ENCODE measurements at places on chromosomes 16 and 17.

DNA sequence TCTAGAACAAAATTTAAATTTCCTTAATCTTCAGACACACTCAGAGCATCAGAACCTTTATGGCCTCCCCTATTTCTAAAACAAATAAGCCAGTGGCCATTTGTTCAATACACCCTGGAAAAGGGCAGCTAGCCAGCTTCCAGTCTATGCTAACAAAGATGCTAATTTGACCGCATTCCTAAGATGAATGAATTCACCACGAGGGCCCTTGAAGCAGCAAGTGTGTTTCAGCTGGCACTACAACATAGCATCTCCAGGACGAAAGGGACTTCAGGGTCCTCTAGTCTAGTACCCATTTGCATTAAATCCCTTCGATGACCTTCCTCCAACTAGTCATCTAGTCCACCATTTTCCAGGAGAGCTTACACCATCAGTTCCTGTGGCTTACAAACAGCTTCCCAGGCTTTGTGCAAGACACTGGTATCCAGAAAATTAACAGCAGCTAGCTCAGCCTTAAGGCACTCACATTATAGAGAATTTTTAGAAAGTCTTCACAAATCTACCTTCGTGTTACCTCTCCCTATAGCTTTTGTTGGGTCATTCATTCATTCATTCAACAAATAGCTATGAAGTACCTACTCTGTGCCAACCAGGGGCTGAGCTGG, 10.9 kb downstream of the KRT37 start:
- DNase-seq = no peak

- DNase-seq = no peak
Observed at GRCh38 chr16:67653789-67654402, 6.2 kb downstream of the ACD start.

DNA sequence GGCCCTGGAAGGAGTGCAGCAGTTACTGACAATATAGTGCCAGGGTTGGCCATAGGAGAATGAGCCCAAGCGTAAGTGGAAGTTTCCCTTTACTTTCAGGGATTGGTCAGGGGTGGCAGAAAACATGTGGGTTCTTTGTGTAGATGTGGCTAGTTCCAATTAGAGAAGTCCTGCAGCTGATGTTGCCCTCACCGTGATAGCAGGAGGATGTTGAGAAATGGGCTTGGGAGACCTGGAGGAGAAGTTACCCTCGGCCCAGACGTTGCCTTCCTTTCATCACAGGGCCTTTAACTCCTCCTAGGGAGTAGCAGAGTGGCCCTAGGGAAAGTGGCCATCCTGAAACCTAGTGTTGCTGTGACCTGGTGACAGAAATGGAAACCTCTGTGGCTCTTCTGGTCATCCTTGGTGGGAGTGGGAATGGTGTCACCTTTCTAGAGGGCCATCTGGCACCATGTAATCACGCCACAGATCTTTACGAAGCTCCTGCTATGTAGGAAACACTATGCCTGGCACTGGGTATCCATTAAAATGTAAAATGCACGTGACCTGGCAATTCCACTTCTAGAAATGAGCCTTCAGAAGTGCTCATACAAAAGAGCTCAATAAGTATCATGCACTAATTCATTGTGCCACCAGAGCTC, 6.7 kb downstream of the TMEM92 start:
- no peak for DNase-seq

DNA sequence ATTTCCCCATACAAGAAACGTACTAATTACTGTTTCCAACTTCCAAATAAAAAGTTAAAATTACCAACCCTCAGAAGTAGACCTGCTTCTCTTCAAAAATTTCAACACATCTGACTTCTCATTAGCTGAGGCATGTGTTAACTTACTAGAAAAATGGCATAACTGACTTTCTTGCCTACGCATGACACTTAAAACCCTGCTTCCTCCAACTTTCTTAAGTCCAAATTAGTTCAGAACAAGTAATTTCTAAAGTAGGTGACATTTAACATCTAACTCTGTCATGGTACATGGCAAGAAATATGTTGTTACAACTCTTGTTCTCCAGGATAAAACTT, 6.7 kb downstream of the USP7 start:
- DNase-seq = no peak
